ENCODE measurements at places on chromosomes 12 and 14.
A peak's percentile ranks its signal among the peaks of the same experiment; 100 is the strongest.

DNA sequence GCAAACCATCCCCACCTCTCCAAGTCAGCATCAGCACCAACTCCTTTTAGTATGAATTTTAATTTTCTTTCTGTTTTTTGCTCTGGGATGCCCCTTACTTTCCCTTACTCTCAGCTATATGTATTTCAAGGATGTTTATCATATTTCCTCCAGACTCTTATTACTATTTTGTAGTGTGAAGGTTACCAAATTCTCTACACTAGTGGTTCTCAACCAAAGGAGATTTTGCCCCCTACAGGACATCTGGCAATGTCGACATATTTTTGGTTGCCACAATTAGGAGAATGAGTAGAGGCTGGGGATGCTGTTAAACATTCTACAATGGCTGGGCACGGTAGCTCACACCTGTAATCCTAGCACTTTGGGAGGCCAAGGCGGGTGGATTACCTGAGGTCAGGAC is 29.1 kb upstream of the SOS2 start:
- no peak for DNase-seq

- peak; percentile 60 for DNase-seq
These were observed 20.5 kb downstream of the ZDHHC22 start for GRCh38 chr14:77120771-77121743.

GRCh38 chr14:31307198-31307597 is 99.6 kb upstream of the HECTD1 start:
- no peak for DNase-seq

- no peak for DNase-seq
These were observed 142.1 kb downstream of the SLC16A7 start for GRCh38 chr12:59737725-59738463.

- DNase-seq: no peak
These were observed 221.9 kb downstream of the SLC38A4 start for GRCh38 chr12:46603776-46604456.

- DNase-seq: no peak
These were observed 231.3 kb downstream of the ZFP36L1 start for GRCh38 chr14:68561531-68562007.

DNA sequence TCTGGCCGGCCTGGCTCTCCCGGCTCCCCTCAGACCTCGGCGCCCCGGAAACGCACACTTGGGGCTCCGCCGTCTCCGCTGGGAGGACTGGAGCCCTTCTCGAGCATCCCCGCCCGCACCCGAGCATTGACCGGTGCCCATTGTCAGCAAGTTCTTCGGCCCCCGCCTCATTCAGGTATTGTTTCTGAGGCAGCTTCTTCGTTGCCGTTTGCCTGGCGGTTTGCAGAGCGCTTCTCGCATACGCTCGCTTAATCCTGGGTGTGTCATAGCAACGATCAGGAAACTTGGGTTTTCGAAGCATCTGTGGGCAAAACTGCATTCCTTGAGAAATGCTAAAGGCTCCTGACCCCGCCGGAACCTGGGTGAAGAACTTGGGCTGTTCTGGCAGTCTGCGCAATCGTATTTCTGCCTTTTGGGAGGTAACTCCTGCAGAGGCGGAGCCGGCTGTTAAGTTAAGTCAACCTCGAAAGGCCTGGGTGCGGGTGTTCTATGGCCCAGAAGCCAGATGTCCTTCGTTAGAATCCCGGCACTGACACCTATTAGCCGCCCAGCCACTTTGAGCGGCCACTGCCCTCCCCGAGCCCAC is 518 bp downstream of the GSKIP start:
- no peak for DNase-seq

DNA sequence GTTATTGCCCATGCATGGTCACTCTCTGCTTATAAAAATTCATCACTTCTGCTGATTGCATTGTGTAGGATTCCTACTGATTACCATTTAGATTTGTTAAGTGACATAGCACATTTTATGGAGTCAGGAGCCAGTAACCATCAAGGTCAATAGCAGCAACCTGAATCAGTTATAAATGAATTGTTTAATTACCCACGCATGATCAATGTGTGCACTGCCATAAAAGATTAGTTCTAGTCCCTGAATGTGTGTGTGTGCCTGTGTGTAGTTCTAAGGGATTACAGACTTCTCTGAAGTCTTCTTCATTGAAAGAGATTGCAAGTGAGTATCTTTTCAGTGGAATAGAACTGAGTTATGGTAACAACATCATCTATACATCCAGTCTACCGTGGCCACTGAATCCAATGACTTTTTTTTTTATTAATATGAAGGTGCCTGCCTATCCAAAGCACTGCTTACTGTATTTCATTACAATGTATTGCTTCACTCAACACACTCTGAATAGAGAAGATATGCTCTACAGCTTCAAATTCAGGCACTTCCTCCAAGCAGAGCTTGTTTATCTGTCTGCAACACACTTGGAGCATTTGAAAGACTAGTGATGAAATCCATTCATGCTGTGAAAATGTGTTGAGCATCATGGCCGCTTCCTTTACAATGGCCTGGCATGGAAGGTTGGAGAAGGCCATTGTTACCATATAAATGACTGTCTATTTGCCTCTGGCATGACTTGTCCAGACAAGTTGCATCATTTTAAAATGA is 381.7 kb downstream of the DIO2 start:
- no peak for DNase-seq

DNA sequence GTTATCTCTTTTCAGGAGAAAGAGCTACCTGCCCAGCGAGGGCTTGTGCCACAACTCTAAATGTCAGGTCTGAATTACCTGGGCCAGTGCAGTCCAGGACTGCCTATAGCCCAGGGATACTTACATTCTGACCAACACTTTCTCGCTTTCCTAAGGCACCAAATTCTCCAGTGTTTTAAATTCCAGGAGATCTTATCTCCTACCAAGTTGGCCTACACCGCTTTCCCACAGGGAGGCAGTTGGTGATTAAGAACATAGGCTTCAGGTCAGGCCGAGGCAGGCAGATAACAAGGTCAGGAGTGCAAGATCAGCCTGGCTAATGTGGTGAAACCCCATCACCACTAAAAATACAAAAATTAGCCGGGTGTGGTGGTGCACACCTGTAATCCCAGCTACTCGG is 41.1 kb downstream of the RPS29 start:
- DNase-seq: no peak

DNA sequence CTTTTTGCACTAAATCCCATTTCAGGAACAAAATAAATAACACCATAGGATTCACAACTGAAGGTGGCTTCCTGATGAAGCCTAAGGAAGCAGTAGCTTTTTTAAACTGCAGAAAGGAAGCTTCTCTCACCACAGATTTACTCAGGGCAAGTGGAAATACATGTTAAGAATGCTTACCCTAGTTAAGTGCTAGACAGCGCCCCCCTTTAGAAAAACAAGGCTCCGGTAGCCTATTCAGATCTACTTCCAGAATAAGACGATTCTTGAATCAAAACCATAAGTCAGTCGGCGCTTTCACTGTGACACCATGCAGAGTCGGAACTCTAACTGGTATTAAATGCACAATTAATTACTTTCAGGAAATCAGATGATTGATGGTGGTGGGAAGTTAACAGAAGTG is 41.9 kb downstream of the E2F7 start:
- no peak for DNase-seq

- no peak for DNase-seq
These were observed 285.9 kb upstream of the TMPO start for GRCh38 chr12:98229540-98229924.

GRCh38 chr12:6827437-6827911 is 733 bp upstream of the P3H3 start:
- DNase-seq: peak; percentile 77

DNA sequence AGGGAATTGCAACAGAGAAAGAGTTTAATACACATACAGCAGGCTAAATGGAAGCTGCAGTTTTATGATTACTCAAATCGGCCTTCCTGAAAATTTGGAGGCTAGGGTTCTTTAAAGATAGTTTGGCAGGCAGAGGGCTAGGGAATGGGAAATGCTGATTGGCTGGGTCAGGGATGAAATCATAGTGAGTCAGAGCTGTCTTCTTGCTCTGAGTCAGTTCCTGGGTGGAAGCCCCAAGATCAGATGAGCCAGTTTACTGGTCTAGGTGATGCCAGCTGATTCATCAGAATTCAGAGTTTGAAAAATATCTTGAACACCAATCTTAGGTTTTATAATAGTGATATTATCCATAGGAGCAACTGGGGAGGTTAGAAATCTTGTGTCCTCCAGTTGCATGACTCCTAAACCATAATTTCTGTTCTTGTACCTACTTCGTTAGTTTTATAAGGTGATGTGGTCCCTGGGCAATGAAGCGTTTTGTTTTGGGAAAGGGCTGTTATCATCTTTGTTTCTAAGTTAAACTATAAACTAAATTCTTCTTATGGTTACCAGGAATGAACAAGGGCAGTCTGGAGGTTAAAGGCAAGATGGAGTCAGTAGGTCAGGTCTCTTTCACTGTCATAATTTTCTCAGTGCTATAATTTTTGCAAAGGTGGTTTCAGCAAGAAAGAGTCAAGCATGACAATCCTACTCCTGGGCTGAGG is 257.8 kb upstream of the CCDC196 start:
- no peak for DNase-seq

GRCh38 chr12:119446459-119446858 is 111.9 kb downstream of the CCDC60 start:
- no peak for DNase-seq

GRCh38 chr12:39490500-39491282 is 47.8 kb upstream of the KIF21A start:
- DNase-seq: no peak

GRCh38 chr12:1720494-1720893 is 29.6 kb downstream of the ADIPOR2 start:
- DNase-seq: no peak

DNA sequence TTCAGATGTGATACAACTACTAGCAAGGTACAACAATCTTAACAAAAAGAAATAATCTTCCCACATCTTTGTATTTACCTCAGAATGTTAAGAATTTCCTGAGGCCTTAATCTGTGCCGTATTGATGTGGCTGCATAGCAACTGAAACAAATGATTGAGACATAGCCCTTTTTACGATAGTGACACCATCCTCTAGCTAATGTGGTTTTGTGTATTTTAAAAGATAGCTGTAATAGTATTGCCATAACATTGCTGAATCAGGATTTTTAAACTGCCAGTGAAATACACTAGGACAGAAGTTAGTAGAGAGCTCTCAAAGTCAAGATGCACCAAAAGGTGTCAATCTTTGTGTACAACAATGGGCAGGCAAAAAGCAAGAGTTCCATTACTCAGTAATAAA is 11.9 kb downstream of the NPAS3 start:
- DNase-seq: no peak

Data from activated CD8-positive, alpha-beta memory T cell treated with anti-CD3 and anti-CD28 coated beads for 24 hours (primary cell).